ENCODE measurements at places on chromosomes 13 and 19.

DNA sequence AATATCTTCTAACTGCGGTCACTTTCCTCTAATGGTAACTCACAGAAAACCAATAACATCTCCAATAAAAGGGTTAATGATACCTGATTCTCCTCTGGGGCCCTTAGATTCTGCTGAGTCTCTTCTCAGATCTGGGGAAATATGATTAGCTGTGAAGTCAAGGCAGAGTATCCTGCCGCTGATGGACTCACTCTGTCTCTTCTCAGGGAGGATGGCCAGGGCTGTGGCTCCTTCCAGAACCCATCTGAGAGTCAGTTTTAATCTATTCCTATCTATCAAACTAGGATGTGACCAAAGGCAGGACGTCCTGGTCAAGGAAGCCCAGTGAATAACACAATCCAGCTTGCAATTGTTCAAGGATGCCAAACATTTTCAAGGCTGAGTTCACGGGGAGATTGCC lies 109.8 kb downstream of the SLC10A2 start:
- no peak for DNase-seq

DNA sequence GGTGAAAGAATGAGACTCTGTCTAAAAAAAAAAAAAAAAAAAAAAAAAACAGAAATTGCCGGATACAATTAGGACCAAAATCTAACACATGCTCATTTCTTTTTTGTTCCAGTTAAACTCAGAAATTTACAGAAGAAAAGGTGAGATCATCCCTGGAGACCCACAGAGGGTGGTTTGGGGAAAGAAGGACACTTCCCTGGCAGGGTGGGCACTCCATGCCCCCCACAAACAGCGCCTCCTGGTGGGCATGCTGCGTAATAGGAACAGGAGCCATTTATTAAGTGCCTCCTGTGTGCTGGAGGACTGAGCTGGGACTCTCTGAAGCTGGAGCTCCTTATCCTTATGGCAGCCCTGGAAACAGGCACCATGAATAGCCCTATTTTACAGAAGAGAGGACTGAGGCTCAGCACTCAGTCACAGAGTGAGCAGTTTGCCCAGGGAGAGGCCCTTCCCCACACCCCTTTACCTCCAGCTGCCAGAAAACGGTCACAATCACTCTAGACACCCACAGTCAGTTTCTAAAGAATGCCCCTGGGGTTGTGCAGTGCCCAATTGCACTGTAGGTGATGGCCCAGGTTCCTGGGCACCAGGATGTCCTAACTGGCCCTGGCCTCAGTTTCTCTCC lies 10.1 kb downstream of the C19orf38 start:
- peak; percentile 73 for DNase-seq

DNA sequence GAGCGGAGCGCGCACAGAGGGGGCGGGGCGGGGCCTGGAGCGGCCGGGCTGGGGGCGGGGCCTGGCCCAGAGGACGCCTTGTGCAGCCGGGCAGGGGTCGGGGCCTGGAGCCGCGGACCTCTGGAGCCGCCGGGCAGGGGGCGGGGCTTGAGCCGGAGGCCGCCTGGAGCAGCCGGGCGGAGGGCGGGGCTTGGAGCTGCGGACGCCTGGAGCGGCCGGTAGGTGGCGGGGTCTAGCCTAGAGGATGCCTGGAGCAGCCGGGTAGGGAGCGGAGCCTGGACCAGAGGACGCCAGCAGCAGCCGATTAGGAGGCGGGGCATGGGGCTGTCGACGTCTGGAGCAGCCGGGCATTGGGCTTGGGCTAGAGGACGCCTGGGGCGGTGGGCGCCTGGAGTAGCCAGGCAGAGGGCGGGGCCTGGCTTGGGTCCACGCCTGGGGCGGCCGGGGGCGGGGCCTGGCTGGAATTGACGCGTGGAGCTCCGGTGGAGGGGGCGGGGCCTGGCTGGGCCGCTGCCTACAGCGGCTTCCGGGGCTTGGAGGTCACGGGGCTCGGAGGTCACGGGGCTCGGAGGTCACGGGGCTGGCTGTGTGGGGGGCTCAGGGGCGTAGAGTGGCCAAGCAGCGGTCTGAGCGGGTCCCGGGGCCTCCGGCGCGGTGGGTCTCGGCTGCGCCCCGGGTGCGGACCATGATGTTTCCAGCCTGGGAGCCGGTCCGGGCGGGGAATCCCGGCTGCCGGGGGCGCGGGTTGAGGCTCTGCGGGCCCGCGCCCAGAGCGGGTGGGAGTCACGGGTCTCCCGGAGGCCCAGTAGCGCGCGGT lies at the start of gene ANKRD10:
Gene ANKRD10, minus strand, starts transcription at position 13 of the 817 bp plus-strand sequence. CDS start 135 bp downstream, outside the sequence.
- peak; percentile 96 for DNase-seq

GRCh38 chr13:113794086-113794485 lies 35.1 kb downstream of the TMEM255B start:
- DNase-seq: no peak

Data from D341Med (cell line).